Fibroblast of lung (primary cell): ENCODE measurements at places on chromosomes 5 and 9. TPM values are rescaled to one million over a fixed set of nuclear protein-coding genes. Genes with fewer than 3 reads are reported as not detected.

Gene CNOT6
- total RNA-seq = 11.3 and 12.7 TPM in 2 replicates

Gene ARHGEF37
- total RNA-seq = 3.1 and 5.3 TPM in 2 replicates

Gene TNFSF15
- total RNA-seq = 0.26 and 0.33 TPM in 2 replicates

Gene LHX3
- not detected in 2 replicates for total RNA-seq

Gene EGFLAM
- 0.33 and 3.6 TPM in 2 replicates for total RNA-seq

Gene ANKRD33B
- total RNA-seq = 4.1 and 7.8 TPM in 2 replicates

Gene FOXD4L6
- total RNA-seq = not detected in 2 replicates

Gene SPINK13
- not detected in 2 replicates for total RNA-seq

Gene OSMR
- total RNA-seq = 74.7 and 102 TPM in 2 replicates

Gene TRMT10B
- 3.9 and 5.6 TPM in 2 replicates for total RNA-seq

Gene FGFR4
- total RNA-seq = 12.6 and 13.6 TPM in 2 replicates
